8988T (cell line): ENCODE measurements at places on chromosomes 7 and 10.

GRCh38 chr7:8070451-8071180 lies 102.0 kb downstream of the GLCCI1 start:
- no peak for DNase-seq

DNA sequence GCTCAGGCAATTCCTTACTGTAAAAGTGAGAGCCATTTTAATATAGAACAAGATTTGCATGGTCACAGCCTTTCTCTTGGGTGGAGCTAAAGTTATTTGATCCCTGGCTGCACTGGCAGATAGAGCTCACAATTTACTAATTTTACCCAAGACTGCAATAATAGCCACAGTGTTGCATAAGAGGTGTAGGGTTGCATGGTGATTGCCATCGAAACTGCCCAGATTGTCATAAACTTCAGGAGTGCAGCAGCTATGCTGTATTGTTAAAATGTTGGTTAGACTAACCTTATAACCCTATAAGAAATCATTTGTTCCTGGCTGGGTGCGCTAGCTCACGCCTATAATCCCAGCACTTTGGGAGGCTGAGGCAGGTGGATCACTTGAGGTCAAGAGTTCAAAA lies 50.0 kb downstream of the VCL start:
- DNase-seq, result no peak

- no peak for DNase-seq
Measured at GRCh38 chr10:112898540-112899390, 51.3 kb upstream of the TCF7L2 start.

DNA sequence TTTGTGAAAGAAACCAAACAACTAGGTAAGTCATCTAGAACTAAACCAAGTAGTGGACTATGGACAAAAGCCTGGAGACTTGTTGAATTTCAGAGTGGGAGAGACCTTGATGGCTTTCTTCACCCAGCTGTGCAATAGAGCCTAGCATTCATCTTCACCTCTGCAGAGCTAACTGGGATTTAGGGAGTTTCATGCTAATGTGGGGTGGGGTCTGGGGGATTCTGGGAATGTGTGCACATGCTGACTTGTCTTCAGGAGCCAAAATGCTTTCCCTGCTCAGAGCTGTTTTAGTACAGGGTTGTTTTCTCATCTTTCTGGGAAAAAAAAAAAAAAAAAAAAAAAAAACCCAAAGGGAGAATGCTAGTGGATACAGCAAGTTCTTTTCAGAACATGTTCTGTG lies 81.3 kb upstream of the ARHGAP21 start:
- no peak for DNase-seq

DNA sequence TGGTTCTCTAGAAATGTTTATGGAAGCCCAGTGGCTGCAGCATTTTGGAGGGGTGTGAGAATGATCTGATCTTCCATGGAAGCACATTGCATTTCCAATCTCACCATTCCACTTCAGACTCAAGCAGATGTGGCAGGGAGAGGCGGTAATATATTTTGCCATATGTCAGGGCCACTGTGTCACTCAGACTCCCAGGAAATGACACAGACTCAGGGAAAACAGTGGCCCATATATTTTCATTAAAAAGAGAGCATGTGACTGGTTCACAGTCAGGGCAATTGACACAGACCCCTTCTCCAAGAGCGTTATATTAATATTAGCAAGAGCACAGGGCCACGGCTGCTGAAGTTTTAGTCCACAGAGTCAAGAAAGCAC lies 149.3 kb upstream of the NRP1 start:
- DNase-seq, result no peak

DNA sequence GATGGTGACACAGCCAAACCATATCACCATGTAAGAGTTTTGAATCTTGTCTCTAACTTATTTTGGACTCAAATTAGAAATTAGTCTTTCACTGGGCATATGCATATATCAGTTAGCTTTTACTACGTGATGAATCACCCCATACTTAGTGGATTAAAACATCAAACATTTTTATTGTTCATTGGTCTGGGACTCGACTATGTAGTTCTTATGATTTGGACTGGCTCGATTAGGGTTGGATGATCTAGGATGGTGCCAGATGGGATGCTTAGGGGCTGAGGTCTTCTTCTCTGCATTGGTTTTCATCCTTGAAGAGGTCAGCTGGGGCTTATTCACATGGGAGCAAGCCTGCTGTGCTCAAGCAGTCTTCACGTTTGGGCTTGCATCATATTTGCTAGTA lies 264.9 kb downstream of the EXOC4 start:
- DNase-seq, result no peak

- peak; percentile 86 for DNase-seq
Measured at GRCh38 chr10:86960003-86960862, 1.8 kb downstream of the SNCG start.

GRCh38 chr7:16419859-16420258 lies 1.5 kb downstream of the CRPPA start:
- DNase-seq, result no peak

GRCh38 chr7:36986511-36986933 lies 262.2 kb upstream of the AOAH start:
- no peak for DNase-seq

DNA sequence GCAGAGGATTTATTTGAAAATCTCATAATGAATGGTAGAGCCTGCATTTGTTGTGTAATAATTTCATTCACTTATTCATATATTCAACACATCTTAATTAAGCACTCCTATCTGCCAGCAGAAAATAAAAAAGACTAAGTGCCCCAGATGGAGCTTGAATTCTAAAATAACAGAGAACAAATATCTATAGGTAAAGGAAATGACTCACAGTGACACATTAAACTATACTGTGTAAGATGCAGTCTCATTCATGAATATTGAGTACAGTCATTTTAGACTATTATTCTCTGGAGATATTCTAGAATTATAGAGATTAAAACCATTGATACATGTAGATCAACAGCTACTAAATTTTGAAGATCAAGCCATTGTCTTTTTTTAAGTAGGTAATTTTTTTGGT lies 72.1 kb downstream of the PTPRZ1 start:
- no peak for DNase-seq

DNA sequence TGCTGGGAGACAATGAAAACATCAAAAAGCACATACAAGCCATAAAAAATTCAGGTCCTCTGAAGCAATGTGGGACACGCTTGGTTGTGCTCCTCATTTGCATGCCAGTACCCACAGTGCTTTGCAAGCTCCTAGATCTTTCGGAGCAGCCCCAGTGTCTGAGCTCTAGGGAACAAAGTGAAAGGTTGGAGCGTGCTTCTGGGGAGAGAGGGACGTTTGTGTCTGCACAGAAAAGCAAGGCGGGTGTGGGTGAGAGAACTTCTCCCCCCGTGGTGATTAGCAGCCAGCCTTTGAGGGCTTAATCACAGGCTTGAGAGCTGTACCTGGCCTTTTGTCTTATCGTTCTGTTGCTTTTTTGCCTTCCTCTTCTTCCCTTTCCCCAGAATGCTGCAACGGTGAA lies 76.7 kb upstream of the HABP2 start:
- no peak for DNase-seq

- DNase-seq, result peak; percentile 26
Measured at GRCh38 chr10:70233939-70234300, 691 bp upstream of the PPA1 start.

DNA sequence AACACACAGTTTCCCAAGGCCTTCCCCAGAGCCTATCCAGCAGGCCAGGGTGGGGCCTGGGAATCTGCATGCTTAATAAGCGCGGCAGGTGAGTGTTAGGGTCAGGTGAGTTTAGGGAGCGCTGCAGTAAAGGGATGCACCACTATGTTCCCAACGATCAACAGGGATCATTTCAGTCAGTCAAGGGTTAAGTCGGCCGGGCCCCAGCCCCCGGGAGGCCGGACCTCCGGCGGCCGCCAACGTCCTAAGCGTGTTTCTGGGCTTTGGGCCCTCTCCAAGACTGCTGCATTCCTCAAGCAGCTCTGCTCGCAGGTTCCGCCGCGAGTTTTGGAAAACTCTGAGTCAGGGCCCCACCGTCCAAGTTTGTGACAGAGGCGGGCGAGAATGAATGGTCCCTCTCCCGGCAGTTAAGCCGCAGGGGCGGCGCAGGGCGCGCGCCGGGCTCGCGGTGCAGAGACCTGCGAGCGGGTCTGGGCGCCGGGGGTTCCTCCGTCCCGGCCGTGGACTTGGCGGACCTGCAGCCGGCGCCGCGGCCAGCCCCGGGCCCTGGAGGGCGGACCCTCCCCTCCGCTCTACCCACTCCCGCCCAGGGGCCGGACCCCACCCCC lies 81.6 kb downstream of the ARHGAP22 start:
- DNase-seq, result peak; percentile 69

DNA sequence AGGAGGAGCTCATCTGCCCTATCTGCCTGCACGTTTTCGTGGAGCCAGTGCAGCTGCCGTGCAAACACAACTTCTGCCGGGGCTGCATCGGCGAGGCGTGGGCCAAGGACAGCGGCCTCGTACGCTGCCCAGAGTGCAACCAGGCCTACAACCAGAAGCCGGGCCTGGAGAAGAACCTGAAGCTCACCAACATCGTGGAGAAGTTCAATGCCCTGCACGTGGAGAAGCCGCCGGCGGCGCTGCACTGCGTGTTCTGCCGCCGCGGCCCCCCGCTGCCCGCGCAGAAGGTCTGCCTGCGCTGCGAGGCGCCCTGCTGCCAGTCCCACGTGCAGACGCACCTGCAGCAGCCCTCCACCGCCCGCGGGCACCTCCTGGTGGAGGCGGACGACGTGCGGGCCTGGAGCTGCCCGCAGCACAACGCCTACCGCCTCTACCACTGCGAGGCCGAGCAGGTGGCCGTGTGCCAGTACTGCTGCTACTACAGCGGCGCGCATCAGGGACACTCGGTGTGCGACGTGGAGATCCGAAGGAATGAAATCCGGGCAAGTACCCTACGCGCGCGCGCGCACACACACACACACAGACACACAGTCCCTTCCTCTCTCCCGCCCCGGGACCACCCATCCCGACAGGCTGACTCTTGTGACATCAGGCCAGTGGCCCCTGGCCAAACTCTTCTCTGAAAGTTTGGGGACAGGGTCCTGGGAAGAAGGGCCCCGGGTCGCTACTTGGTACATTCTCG lies 538 bp downstream of the TRIM8 start:
- DNase-seq, result peak; percentile 81
